ENCODE measurements at places on chromosomes 2 and 18.

DNA sequence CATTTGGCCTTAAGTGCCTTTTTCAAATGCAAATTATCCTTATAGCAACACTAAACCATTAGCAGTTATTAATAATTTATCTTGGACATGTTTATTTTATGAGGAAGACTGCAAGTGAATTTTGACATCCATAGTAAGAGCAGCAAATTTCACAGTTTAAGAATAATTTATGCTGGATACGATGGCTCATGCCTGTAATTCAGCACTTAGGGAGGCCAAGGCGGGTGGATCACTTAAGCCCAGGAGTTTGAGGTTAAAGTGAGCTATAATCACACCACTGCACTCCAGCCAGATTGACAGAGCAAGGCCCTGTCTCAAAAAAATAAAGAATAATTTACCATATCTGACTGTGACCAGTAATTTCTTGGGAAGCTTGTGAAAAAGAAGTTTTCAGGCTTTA is 286.2 kb downstream of the TMX3 start:
- no peak for DNase-seq

GRCh38 chr2:193627187-193627926 is 1432.6 kb upstream of the TMEFF2 start:
- no peak for DNase-seq

GRCh38 chr2:45067859-45068570 is 58.8 kb upstream of the SIX2 start:
- DNase-seq: no peak

DNA sequence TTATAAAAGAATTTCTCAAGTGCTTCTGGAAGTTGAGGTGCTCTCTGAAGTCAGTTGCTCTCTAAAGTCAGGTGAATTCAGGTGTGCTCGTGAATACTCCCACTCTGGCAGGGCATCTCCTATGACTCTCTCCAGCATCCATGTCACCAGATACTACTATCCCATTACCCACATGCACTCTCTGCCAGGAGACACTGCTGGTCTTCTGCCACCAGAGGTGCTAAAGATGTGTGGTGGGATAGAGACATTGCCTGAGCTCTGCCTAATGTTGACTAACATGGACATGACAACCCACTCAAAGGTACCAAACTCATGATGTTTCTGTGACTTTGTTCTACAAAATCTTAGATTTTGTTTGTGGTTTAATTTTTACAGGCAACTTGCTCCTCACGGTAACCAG is 106.4 kb upstream of the HNRNPA3 start:
- no peak for DNase-seq

DNA sequence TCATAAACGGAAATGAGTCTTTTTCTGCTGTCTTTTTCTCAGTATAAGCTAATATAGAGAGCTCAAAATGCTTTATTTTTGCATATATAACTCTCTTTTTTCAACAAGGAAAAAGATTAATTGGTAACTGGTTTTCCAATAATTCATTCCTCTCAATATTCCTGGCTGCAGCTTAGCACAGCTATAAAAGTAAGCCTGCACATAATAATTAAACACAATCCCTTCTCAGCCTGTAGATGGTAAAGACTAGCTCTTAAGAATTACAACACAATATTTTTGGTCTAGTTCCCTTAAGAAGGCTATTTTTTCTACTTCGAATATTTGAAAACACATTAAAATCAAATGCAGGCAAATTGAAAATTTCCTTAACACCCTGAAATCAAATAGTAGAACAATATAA is 258.0 kb downstream of the DOK6 start:
- no peak for DNase-seq

- DNase-seq: no peak
Observed at GRCh38 chr18:51655327-51655698, 457.8 kb upstream of the MEX3C start.

- no peak for DNase-seq
Observed at GRCh38 chr2:62934517-62934916, 116.1 kb upstream of the OTX1 start.

- no peak for DNase-seq
Observed at GRCh38 chr2:67574230-67574629, 177.1 kb downstream of the ETAA1 start.

DNA sequence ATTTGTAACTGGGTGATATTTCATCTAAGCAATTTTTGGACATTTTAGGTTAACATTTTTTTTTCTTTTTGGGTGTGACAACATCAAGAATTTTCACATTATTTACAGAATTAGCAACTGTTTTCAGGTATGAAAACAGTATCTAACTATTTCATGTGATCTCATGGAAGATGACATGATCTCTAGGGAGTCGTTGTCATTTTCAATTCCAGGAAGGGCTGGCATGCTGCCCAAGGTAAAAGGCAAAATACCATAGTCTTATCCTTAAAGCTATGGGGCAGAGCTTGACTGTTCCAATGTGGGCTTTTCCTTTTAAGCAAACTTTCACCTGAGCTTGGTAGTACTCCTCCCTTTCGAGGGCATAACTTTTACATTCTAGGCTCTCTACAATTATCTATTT is 443.7 kb downstream of the DSEL start:
- no peak for DNase-seq

GRCh38 chr2:40273734-40274182 is 178.1 kb downstream of the SLC8A1 start:
- DNase-seq: no peak

GRCh38 chr18:7272311-7273049 is 41.6 kb downstream of the LRRC30 start:
- no peak for DNase-seq

DNA sequence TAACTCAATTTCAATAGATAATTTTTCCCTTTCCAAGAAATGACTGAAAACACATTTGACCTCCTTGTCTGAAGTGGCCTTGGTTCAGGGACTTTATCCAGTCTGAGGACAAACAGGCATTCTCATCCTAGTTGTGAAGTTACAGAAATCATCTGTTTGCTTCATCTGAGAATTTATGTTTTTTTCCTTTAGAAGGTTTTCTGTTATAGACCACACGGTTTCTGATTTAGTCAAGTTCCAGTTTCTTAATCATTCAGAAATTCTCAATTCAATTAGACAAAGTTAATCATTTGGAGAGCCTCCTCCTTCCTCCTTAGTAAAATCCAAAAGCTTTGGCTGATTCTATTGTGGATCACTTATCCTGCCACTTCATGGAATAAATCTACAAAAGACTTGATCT is 60.9 kb downstream of the ICOS start:
- DNase-seq: no peak

GRCh38 chr2:8495189-8495989 is 186.5 kb upstream of the ID2 start:
- DNase-seq: no peak

DNA sequence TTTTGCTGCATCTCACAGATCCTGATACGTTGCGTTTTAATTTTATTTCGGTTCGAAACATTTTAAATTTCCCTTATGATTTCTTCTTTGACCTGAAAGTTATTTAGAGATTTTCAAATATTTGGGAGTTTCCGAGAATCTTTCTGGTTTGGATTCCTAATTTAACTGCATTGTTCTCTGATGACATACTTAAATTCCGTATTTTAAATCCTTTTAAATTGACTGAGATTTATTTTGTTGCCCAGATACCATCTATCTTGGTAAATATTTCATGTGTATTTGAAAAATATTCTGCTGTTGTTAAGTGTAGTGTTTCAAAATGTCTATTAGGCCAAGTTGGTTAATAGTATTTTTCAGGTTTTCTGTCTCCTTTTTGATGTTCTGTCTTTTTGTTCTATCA is 37.7 kb downstream of the MROH2A start:
- DNase-seq: no peak

DNA sequence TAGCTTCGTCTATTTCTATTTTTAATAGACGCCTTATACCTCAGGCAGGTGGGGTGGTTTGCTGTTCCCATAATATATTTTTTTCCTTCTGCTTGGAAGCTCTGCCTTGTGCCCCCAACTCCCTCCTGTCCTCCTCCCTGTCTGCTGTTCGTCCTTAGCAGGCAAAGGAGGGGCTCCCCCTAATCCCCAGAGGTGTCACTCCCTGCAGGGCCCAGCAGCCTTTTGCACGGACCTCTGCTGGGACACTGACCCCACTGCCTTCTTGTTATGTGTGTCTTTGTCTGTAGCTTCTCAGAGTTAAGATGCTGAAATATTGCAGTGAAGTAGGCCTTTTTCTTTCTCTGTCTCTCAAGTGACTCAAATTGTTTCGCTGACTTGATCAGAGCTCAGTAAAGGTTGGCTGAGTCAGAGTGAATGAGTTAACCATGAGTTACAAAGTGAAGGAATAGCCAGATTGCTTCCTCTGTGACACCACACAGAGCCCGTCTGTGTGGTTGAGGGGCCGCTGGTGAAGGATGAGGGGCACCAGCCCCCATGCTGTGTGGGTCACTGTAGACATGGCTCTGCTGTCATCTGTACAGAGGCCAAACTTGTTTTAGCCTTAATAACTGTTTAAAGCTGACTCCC is 47.7 kb downstream of the PRKCE start:
- DNase-seq: no peak

DNA sequence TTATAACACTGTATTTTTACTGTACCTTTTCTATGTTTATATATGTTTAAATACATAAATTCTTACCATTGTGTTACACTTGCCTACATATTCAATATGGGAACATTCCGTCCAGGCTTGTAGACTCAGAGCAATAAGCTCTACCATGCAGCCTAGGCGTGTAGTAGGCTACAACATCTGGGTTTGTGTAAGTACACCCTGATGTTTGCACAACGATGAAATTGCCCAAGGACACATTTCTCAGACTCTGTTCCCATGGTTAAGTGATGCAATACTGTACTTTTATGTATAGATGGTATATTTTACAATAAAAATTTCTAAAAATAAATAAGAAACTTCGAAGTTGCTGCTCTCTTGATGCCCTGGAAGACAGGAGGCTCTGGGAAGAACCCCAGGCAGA is 38.4 kb downstream of the YPEL5 start:
- no peak for DNase-seq

DNA sequence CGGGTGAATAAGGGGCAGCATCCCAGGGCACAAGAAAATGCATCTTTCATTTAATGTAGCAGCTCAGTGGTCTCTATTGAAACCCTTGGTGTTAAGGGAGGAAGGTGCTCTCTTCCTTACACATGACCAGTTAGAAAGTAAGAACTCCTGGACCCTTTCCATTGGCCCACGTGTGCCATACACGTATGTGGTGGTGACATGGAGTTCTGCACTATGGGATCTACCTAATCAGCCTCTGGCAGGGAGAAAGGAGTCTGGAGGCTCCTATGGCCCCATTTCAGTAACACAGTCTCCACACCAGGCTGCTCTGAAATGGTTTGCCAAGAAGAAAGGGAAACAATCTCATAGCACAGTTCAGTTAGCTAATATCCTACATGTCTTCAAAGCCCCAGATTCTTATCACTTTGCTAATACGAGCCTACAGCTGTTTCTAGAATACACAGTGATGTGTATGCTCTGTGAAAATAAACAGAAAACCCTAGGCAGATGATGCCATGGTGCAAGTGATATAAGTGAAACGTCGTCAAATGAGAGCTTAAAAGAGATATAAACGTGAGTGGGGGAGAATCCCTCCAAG is 7.0 kb downstream of the EFEMP1 start:
- no peak for DNase-seq

- no peak for DNase-seq
Observed at GRCh38 chr2:216987252-216987821, 127.5 kb upstream of the TNP1 start.

- DNase-seq: no peak
Observed at GRCh38 chr2:3154700-3155099, 222.9 kb downstream of the EIPR1 start.

GRCh38 chr18:425106-425745 is 75.3 kb downstream of the COLEC12 start:
- no peak for DNase-seq

DNA sequence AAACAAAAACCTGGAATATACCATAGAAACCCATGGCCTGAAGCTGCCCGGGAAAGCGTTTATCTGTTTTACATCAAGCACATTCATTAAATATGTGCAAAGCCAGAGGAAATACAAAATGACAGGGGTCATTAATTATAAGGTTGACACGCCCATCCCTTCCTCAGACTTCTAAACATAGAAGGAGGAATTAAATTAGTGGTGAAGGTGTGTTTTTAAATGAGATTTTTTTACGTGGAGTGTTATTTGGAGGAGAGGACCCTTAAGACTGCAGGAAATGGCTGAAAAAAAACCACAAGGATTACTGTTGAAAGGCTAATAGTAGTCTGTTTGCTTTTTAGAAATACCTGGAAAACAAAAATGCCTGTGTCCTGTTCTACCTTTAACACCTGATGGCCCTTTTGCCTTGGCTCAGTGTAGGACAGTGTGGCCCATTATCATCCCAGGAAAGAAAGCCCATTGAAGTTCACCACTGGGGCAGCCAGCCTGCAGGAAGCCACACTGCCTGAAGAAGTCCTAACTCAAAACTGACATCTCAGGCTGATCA is 123.2 kb downstream of the EPHA4 start:
- DNase-seq: no peak

GRCh38 chr18:33831424-33831823 is 253.4 kb downstream of the ASXL3 start:
- DNase-seq: no peak

- no peak for DNase-seq
Observed at GRCh38 chr18:64409511-64409910, 260.6 kb upstream of the LINC00305 start.

GRCh38 chr2:239700686-239701345 is 300.0 kb upstream of the HDAC4 start:
- no peak for DNase-seq

- DNase-seq: no peak
Observed at GRCh38 chr2:31660812-31661335, 80.1 kb upstream of the SRD5A2 start.

DNA sequence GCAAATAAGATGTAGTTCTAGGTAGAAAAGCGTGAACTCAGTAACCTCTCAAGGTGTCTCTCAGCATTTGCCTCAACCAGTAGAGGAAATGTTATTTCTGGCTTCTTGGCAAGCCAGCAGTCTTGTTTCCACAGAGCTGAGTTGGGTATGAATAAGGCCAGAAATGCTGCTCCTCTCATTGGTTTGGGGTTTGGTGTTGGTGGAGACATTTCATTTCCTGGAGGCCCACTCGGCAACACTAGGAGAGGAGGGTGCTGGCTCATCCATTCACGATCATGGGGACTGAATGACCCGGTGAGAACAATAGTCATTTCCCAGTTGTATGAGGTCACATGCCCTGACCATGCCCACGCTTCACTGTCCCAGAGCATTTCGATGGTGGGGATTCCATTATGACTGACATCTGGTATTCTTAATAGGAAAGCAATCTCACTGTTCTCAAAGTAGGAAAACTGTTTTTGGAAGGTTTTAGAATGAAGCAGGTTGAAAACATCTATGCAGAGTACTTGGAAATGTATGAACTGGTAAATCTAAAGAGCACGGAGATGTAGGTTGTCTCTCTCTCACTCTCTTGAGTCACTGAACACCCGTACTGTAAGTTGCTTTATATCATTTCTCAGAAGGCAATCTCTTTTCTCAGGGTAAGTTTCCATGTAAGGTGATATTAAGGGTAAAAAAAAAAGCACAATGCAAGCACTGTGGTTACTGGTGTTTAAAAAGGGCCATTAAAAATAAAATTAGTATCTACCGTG is 37.1 kb upstream of the CTLA4 start:
- no peak for DNase-seq

- DNase-seq: no peak
Observed at GRCh38 chr2:154381931-154382794, 316.3 kb upstream of the KCNJ3 start.
